NCI-H1092 treated with DMSO at 0.1 percent for 48 hours (cell line): ENCODE measurements at places on chromosomes 12 and 14.

DNA sequence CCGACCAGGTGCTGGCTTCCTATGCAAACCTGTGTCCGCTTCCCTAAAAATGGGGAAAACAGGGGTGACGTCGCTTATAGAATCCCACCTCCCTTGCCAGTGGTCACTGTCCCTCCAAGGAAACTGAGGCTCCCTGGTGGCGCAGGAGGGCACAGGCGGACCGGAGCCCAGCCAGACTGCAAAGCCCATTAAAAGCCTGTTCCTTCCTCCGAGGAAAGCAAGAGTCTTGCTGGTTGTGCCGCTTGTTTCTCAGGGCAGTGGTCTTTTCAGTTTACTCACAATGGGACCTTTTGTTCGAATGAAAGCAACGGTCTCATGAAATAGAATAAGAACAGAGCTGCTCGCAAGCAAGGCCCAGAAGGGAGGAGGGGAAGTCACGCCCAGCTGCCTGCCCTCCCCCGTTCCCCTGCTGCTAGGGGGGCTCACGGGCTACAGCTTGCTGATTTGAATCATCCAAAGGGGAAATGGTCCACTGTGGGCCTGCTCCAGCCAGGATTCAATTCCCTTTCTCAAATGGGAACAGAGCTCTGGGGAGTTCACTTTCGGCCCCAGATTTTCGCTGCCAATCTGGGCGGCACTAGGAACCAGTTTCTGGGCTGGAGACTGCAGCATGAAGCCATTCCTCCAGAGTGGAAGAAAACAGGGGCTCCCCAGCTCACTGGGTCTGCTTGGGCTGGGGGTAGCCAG lies 4.6 kb upstream of the SELPLG start:
- DNase-seq: no peak

GRCh38 chr12:3527181-3527580 lies 36.2 kb downstream of the PRMT8 start:
- DNase-seq: no peak

DNA sequence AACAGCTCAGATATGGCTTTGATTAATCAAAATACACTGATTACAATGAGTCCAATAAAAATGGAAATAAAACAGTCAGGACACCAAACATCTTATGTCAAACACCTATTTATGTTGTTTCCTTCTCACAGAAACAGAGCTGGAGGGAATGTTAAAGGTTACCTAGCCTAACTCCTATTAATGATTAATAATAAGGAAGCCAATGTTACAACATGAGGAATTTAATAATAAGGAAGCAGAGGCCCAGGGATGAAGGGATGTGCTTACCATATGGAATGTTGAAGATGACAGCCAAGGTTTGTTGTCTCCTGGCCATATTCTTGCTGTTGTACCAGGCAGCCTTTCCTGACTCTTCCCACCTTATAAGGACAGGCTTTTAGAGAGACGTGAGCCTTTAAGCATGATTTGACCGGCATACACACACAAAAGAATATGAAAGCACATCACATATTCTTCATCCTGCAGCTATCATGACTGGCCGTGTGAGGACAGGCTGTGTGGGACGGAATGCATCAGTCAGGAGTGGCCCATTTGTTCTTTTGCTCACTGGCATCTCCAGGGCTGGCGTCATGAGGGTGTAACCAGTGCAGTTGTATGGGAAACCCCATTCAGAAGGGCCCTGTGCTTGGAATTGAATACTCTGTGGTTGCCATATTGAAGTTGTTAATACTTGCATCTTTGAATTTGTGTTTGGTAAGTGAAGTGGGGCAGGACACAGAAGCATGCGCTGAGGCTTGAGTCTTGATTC lies 3.1 kb upstream of the GPRC5D start:
- DNase-seq: no peak

DNA sequence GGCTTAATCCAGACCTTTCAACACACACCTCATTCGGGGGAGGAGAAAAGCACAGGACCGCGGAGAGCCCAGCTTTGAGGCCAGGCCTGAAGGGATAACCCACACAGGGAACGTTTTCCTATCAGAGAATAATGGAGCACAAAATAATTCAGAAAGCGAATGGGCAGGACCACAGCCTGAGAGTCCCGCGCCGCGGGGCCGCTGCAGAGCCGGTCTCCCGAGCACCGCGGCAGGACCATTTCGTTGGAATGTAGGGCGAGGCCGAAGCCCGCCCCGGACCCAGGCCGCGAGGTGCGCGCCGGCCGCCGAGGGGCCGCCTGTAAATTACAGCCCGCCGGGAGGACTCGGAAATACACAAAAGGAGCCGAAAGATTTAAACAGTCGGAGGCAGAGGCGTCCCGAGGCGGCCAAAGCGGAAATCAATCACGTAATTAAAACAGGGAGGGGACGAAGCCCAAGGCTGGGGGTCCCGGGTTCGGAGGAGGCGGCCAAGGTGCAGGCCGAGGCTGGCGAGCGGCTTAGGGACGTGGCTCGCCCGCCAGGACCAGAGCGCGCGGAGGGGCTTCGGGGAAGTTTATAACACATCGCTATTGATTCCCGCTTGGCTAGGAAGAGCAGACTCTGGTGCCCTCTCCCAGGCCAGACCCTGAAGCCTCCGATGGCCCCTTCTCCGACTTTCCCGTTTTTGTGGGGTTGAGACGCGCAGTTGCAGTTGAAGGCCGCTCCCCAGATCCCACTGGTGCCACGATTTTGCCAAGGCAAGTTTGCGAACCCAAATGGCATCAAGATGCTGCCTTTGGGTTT lies 6.3 kb upstream of the HOXC4 start:
- DNase-seq: no peak

- DNase-seq: no peak
These were observed 2.9 kb upstream of the RAB35 start for GRCh38 chr12:120119271-120119973.

DNA sequence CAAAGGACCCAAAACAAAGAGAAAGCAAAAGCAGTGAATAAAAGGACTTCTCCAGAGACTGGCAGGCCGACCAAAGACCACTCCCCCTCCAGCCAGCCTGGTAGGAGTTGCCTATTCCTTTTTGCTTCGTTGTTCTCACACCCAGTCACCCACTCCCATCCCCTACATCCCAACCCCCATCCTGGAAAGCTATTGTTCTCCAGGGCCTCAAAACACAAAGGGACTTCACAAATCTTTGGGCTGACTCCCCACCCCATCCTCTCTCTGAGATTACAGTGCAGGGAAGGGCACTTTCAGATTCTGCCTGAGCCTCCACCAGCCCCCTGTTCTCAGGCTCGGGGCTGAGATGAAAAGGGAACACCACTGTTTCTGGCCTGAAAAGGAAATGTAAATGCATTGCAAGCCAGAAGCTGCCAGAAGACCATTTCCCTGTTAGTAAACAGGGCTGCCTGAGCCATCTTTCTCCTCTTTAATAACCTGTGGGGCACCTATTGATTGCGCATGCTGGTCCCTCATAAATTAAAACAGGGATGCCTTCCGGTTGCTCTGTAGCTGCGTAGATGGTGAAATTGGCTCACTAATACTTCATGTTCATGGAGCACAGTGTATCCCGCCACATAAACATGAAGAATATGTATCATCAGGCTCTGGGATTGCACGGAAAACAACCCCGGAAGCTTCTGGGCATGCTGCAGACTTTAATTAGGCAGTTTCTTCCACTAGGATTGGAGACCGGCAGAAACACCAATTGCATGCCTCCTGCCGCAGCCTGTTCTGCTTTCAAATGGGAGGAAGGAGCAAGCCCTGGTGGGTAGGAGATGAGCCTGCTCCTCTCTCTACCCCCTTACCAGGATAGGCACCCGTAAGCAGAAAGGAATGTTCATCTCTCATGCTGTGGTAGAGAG lies 130.3 kb upstream of the FUT8 start:
- DNase-seq: no peak

DNA sequence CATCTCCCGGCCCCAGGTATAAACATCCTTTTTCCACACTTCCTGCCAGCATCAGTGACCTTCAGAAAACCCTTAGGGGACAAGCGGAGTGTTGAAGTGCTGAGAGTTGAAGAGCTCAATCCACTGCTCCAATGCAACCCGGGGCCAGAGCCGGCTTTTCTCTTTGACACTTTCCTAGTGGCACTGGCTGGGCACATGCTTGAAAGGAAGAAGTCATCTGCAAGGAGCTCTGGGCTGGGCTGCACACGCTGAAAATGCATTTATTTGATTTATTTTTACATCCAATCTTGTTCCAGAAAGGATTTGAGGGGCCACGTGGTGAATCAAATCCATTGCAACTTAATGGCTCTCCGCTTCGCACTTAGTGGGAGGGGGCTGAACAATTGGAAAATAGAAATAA lies 229.0 kb upstream of the DIO3 start:
- DNase-seq: no peak

DNA sequence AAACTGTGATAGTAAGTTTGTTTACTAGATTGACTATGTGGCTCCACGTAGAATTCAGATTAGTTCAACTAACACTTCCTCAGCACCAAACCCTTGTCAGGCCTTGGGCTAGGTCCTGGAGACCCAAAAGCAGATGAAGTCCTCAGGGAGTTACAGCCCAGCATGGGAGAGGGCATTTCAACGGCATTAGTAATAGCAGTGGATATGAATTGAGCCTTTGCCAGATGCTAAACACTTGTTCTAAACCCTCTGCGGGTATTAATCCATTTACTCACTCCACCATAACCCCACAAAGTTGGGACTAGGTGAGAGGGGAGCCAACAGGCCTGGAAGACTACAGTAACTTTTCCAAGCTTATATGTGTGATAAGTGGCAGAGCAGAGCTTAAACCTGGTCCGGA lies 714.6 kb downstream of the DIO2 start:
- no peak for DNase-seq

- DNase-seq: no peak
These were observed 82.7 kb downstream of the FUT8 start for GRCh38 chr14:65495196-65495595.

DNA sequence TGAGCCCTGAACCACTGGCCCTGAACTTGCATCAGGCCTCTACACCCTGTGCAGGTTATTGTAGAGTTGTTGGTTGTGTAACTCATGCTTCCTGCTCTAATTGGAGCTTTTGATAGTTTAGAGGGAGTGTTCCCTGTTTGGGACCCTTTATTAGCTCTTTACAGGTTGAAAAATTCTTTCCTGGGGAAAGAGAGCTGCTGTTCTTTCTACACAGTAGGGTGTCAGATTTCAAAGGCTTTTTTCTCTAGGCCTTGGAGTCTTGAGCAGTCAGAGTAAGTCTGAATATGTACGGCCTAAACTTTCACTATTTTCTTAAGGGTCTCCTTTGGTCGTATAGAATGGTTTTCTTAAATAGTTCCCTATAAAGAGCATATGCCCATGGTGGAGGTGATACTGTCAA lies 60.8 kb upstream of the NEDD1 start:
- DNase-seq: no peak

DNA sequence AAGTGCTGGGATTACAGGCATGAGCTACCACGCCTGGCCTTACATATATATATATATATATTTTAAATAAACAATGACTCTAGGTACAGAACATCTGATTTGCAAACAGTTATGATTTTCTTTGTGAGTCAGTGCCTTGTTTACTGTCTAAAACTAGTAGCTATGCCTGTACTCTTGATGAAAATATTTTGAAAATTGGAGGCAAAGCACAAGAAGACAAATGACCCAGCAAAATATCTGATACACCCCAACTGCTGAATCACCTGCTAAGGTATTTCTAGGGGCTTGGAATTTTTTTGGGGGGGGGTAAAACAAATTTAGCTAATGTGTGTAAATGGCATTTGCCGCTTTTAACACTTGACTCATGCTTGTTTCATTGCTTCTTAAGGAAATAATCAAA lies 69.3 kb downstream of the SYT10 start:
- DNase-seq: no peak

GRCh38 chr12:62995097-62995496 lies 60.1 kb upstream of the PPM1H start:
- DNase-seq: no peak

DNA sequence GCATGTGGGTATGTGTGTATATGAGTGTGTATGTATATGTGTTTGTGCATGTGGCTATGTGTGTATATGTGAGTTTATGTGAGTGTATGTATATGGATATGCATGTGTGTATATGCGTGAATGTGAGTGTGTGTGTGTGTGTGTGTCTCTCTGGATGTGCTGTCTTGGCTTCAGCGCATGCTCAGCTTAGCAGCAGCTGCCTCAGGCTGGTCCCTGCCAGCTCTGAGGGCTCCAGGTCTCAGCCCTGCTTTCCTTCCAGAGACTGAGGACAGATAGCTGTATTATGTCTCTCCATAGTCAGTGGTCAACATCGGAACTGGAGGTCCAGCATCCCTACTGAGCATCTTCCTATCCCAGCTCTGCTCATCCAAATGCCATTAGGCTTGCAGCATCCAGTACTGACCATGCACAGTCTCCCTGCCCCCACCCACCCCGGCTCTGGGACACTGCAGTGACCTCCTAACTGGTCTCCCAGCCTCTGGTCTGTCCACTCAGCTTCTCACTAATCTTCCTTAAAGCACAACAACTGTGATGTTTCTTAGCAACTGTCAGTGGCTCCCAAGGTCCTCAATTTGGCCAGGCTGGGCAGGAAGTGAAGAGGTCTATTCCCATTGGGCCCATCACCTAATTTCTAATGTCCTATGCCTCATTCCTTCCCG lies 22.8 kb downstream of the FAIM2 start:
- no peak for DNase-seq

GRCh38 chr12:100171248-100171647 lies 28.6 kb upstream of the BLTP3B start:
- no peak for DNase-seq

DNA sequence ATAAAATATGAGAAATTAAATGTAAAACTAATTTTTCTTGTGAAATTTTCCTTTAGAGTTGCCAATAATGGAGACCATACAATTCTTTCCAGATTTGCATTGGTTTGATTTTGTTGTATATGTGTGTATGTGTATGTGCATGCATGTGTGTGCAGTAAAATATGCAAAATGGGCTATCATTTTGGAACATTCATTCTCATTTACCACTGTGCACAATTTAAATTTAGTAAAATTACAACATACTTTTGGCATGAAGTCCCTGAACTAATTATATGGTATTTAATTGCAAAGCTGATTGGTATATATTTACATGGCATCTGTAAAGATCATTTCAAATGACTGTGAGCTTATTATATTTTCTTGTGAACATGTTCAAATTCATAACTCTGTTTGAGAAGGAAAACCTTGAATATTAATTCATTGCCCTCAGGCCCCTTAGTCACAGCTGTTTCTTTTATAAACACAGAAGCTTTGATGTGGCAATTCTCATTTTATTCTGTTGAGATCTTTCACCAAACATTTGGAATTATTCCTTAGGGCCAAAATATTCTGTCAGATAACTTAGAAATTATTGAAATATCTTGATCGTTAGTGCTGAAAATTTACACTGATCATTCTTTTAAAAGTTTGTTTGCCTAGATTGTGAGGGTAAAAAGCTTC lies 17.6 kb downstream of the KERA start:
- DNase-seq: no peak

GRCh38 chr14:104096751-104097700 lies 11.5 kb downstream of the ASPG start:
- DNase-seq: no peak

DNA sequence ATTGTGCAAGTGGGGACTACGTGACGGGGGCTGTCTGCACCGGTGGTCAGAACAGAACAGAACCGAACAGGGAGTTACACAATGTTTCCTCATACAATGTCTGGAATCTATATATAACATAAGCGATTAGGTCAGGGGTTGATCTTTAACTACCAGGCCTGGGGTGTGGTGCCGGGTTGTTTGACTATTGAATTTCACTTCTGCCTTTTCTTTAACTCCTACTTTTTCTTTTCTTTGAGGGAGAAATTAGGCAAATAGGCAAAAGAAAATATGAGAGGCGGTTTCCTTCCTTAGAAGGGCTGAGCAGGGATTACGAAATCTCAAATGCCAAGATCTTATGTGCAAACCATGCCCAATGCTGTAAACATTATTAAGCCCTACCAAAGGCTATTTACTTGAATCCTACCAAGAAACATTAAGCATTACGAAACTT lies 140.3 kb downstream of the SLC38A6 start:
- DNase-seq: no peak
